NCI-H187 treated with DMSO at 0.1 percent for 48 hours (cell line): ENCODE measurements at places on chromosomes 3 and 15.

DNA sequence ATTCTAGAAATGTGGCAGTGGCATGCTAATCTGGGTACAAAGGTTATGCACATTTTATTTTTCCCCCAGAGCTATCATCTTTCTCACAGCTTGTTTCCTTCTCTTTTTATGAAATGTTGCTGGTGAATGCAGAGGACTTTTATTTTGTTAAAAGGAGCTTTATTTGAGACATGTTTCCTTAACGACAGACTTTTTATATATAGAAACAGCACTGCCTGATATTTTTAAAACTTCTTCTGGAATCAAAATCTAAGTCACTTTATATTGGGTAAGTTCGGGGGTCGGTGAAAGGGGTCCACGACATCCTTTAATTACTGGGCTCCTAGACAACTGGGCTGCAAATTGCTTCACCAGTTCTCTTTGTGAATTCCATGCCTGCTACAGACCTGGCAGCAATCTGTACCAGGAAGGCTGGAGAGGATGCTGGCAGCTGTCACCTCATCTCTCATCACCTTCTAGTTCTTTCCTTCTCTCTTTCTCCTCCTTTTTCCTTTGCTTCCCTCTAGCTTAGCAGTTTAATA lies 464.7 kb downstream of the PDCD6IP start:
- no peak for DNase-seq

DNA sequence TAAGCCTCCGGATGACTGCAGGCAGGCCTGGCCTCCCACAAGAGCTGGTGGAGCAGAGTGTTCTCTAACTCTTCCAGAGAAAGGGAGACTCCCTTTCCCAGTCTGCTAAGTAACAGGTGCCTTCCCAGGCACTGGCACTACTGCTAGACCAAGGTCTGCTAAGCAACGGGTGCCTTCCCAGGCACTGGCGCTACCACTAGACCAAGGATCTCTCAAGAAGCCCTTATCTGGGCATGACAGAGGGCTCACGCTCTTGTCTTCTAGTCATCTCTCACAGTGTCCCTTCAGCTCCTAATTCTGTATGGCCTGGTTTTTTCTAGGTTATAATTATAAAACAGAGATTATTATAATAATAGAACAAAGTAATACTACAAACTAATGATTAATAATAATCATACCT lies 27.8 kb downstream of the MYL3 start:
- no peak for DNase-seq

GRCh38 chr3:55629432-55629831 lies 142.3 kb upstream of the WNT5A start:
- no peak for DNase-seq

DNA sequence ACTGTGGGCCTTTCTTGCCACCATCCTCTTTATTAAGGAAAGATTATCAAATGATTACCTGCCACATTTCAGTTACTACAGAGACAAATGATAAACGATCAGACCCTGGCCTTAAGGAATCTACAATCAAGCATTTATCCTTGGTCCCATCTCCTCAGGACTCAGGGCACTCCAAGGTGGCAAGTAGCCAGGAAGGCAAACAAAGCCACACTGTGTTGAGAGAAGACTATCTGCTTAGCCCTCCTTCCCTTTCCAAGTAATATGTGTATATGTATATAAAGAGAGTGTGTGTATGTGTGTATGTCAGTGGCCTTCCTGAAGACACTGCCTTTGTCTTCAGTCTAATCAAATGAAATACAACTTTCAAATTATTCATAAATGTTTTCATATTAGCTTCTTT lies 490.1 kb upstream of the ATP11B start:
- DNase-seq, result no peak

GRCh38 chr15:89408372-89409183 lies 74.0 kb upstream of the POLG start:
- no peak for DNase-seq

GRCh38 chr3:130621824-130622223 lies 104.8 kb downstream of the COL6A6 start:
- DNase-seq, result no peak

DNA sequence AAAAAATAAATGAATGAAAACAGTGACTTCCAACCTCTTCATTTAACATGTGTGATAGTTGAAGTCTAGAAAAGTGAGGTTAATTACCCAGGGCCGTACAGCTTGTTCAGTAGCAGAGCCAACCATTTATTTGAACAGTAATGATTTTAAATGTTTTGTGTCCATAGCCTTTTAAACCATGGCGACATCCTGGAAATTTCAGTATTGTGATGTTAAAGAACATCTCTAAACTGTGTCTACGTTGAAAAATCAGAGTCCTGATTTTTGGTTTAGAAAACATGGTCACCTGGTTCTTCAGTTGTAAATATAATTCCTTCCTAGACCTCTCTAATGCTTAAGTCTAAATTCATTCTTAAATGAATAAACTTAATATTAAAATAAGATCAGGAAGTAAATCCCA lies 14.2 kb downstream of the LPP start:
- DNase-seq, result no peak

- DNase-seq, result peak; percentile 12
Measured at GRCh38 chr3:18189282-18190050, 235.7 kb downstream of the SATB1 start.

DNA sequence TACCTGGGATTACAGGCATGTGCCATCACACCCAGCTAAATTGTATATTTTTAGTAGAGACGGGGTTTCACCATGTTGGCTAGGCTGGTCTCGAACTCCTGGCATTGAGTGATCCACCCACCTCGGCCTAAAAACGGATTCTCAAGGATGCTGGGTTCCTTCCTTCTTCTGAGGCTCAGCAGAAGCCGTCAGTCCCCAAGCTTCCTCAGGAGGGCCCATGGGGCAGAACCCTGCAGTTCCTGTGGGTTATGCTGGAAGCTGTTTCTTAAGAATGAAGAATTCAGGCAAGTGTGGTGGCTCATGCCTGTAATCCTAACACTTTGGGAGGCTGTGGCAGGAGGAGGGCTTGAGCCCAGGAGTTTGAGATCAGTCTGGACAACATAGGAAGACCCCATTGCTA lies 29.0 kb upstream of the ZNF710 start:
- no peak for DNase-seq

DNA sequence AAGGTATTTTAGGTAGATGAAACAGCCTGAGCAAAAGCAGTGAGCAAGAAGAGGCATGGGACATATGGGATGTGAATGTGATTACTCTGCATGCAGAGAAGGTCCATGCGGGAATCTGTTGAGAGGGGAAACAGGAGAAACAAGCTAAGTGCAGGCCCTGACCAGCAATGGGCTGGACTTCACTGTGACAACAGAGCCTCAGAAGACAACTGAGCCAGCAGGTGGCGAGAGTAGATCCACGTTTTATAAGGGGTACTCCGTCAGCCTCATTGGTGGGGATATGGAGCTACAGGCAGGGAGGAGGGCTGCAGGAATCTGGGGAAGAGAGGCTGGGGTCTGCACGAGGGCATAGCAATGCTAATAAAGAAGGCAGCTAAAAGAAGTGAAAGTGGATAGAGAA lies 405.9 kb upstream of the LMCD1 start:
- DNase-seq, result no peak

- DNase-seq, result no peak
Measured at GRCh38 chr3:196162679-196163078, 48.5 kb downstream of the ZDHHC19 start.

GRCh38 chr15:44535523-44536301 lies 1.2 kb upstream of the EIF3J start:
- no peak for DNase-seq

DNA sequence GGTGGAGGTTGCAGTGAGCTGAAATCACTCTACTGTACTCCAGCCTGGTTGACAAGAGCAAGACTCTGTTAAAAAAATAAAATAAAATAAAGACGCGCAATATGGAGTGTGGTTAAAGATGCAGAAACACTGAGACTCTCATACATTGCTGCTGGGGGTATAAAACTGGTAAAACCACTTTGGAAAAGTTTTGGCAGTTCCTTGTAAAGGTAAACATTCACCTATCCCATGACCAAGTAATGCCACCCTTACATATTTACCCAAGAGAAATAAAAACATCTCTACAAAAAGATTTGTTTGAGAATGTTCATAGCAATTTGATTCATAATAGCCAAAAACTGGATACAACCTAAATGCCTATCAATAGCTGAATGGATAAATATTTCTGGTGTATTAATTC lies 398.5 kb downstream of the PDCD6IP start:
- no peak for DNase-seq

GRCh38 chr3:50815844-50816243 lies 141.1 kb downstream of the DOCK3 start:
- DNase-seq, result no peak

GRCh38 chr3:31356941-31357340 lies 175.8 kb upstream of the STT3B start:
- no peak for DNase-seq

DNA sequence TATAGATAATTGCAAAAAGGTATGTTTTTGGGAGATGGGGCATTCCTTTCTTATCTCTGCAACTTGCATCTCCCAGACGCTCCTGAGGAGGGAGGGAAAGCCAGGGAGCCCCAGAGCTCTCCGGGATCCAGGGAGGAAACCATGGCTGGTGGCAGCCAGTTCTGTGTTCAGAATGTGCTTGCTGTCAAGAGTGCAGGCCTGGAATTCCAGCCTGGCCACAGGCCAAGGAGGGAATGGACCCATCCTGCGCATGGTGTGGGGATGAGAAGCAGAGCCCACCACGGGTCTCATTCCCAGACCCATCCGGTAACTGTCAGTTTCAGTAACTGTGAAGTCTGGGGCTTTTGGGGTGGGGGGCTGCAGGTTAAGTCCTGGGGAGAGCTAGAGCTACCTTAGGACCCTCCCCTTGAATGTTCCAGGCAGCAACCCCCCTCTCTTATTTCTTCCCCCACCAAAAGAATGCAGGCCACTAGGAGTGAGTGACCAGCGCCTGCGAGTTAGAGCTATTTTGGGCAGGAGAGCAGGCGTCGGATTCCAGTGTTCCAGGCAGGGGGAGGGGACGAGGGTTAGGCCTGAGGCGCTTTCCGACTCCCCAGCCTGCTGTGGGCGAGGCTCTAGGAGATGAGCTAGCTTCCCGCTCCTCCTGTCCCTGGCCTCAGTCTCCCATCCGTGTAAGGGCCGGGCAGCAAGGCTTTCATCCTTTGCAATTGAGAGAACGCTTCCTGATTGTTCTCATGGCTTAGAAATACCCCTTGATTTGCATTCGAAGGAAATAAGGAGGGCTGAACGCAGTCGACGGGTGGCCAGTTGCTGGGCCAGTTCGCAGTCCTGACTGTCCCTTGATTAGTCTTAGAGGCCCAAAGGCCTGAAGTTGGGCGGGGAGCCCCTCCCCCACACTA lies 781 bp upstream of the DAG1 start:
- DNase-seq, result no peak

DNA sequence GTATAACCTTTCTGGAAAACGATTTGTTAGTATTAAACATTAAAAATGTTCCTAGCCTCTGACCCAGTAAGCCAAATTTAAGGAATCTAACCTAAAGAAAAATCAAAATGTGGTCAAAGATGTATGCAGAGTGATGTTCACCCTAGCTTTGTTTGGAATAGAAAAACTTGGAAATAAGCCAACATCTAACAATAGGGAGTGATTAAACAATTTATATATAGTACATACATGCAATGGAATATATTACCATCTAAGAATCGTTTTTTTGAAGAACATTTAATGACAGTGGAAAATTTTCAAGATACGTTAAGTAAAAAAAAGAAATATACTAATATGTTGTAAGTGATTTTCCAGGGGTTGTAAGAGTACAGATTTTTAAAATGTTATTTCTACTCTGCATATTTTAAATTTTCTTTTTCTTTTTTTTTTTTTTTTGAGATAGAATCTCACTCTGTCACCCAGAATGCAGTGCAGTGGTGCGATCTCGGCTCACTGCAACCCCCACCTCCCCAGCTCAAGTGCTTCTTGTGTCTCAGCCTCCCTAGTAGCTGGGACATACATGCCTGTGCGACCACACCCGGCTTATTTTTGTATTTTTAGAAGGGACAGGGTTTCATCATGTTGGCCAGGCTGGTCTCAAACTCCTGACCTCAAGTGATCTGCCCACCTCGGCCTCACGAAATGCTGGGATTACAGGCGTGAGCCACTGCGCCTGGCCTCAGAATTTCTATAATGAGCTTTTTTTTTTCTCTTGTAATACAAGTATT lies 54.9 kb downstream of the ANP32A start:
- no peak for DNase-seq

- no peak for DNase-seq
Measured at GRCh38 chr15:77964193-77964592, 113.3 kb downstream of the TBC1D2B start.

DNA sequence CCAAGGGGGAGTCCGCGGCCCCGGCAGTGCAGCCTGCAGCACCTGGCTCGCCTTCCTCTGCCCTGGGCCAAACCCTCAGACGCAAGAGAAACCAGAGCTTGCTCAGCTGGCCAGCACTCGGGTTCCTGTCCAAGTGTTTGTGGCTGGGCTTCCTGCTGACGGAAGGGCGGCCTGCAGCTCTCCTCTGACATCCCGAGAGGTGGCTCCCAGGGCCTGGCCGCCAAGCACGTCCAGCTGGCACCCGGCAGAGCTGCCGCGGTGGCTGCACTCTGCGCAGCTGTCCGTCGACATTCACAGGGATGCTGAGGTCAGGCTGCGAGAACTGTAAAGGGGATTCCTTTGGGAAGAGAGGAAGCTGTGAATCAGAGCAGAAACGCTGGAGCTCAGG lies 85.6 kb downstream of the CPN2 start:
- no peak for DNase-seq

GRCh38 chr15:70920981-70921696 lies 28.5 kb downstream of the LRRC49 start:
- no peak for DNase-seq

DNA sequence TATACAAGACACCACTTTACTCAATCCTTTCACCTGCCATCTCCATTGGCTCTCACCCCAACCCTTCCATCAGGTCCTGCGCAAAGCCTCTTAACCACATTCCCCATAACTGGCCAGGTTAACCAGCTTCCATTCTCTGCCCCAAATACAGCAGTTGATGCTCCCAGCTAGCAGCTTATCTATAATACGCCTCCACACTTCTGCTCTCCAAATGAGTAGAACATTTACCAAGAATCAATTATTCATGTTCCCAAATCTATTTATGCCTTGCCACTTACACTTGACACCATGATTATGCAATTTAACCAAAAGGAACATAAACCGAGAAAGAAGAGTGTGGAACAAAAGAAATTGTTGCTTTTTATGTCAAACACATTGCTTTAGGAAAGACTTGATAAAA lies 103.7 kb upstream of the TPM1 start:
- DNase-seq, result no peak

GRCh38 chr3:114213292-114213626 lies 24.1 kb downstream of the ZNF80 start:
- DNase-seq, result no peak

DNA sequence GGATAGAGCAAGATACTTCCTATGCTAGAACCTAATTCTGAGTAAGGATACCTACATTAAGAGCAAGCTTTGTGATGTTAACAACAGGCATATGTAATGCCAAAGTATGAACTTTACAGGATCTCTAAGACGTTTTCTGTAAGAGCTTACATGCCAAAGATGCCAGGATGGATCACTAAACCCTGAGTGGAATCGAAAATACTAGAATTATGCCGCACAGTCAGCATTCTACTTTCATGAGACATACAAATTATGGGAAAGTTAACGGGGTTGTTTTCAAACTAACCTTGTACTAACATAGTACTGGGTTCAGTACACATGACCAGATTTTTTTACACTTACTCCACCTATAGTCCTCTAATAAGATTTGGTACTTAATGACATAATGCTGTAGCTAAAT lies 55.1 kb downstream of the AAGAB start:
- no peak for DNase-seq
